ENCODE measurements at places on chromosomes 5 and 9.

DNA sequence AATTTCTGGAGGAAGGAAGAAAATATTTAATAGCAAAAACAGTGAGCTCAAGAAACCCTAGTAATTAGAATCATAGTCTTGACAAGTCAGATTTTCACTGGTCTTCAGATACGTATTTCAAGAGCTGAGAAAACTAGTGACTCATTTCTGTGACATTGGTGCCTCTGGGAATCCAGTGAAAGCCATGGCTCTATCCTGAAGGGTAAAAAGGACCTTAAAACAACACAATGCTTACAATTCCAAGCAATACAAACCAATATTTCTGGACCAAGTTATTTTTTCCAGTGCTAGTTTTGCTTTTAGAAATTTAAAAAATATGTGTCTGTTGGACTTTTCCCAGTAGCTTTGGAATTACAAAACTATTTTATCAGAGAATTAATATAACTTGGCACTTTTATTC lies 140.3 kb downstream of the LPAR1 start:
- DNase-seq, result no peak

DNA sequence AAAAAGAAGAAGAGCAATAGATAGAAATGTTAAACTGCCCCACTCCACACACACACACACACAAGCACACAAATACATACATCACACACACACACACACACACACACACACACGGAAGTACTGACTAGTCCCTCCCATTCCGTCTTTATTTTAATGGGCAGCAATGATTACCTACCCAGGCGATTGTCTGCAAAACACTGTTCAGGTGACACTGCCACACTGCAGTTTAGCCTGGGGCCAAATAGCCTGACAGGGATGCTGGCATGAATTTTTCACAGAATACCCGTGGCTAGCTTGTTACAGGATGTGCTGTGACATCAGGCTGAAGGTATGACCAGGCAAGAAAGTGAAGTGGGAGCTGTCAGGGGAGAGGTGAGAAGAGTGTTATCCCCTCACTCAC lies 86.9 kb downstream of the FRMD3 start:
- DNase-seq, result no peak

- DNase-seq, result no peak
Measured at GRCh38 chr9:33113799-33114547, 37.5 kb upstream of the SMU1 start.

- no peak for DNase-seq
Measured at GRCh38 chr5:76331126-76331525, 72.0 kb upstream of the IQGAP2 start.

DNA sequence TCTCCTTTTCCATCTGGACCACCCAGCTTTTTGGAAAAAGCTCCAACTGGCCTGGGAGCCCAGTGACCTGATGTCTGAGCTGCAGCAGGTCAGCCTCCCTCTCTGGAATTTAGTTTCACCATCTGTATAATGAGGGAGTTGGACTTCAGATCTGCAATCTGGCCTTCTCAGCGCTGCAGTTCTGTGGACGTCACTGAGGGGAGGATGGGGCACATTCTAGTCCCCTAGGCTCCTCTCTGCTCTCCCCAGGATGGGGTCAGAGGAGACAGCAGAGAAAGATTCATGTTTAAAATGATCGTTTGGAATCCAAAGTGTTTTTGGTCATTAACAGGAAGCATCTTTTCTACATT lies 10.2 kb downstream of the OR13J1 start:
- DNase-seq, result no peak

DNA sequence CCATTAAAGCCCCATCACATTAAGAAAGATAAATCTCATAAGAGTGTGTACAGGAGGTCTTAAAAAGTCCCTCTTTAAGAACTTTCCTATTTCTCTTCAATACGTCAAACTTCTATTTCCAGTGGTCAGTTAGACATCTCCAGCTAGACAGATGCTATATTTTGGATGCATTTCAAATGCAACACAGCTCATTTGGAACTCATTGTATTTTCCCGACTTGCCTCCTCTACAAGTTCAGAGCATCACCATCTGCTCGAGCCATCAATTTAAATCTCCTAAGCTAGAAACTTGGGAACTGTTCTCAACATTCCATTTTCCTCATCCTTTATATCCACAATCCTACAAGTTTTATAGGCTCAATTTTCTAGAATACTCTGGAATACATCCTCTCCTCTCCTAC lies 3.2 kb upstream of the UHRF2 start:
- no peak for DNase-seq
